A172 (cell line): ENCODE measurements at places on chromosomes 5 and 9.
A peak's percentile ranks its signal among the peaks of the same experiment; 100 is the strongest.

- no peak for DNase-seq
These were observed 68.8 kb downstream of the SLC44A1 start for GRCh38 chr9:105313238-105313637.

GRCh38 chr5:59773294-59773693, 120.2 kb downstream of the PDE4D start:
- DNase-seq = peak; percentile 40

- DNase-seq = no peak
These were observed 6.1 kb upstream of the OTP start for GRCh38 chr5:77644371-77645157.

DNA sequence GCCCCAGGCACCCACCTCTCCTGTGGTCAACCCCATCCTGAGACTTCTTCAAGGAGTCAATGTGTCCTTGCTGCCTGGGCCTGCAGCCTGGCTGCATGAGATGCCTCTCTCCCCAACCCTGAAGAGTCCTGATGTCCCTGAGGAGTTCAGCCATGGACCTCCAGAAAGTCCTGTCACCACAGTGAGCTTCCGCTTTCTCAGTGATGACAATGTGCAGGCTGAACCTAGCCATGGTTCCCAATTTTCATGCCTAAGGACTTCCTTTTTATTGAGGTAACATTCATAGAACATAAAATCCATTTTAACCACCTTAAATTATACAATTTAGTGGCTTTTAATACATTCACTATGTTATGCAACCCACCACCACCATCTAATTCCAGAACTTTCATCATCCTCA, 29.1 kb downstream of the DAP start:
- no peak for DNase-seq

- DNase-seq = no peak
These were observed 196.6 kb downstream of the PTTG1 start for GRCh38 chr5:160618286-160618685.
